ENCODE measurements at places on chromosomes 1 and 21. TPM values are rescaled to one million over a fixed set of nuclear protein-coding genes. Genes with fewer than 3 reads are reported as not detected.

BCAS2 gene
- 64.7 TPM for total RNA-seq

REN gene
- total RNA-seq: not detected

GJA8 gene
- not detected for total RNA-seq

CERS2 gene
- 143 TPM for total RNA-seq

GPR153 gene
- total RNA-seq: 29.0 TPM

SPAG17 gene
- total RNA-seq: not detected

CD52 gene
- 0.41 TPM for total RNA-seq

ASCL5 gene
- total RNA-seq: not detected

LIN28A gene
- total RNA-seq: not detected

LORICRIN gene
- not detected for total RNA-seq

SPRR2A gene
- not detected for total RNA-seq

VANGL1 gene
- 12.9 TPM for total RNA-seq

EPHA8 gene
- total RNA-seq: 0.13 TPM

TFF1 gene
- total RNA-seq: not detected

BGLAP gene
- 5.1 TPM for total RNA-seq

MPL gene
- total RNA-seq: not detected

CELA2B gene
- not detected for total RNA-seq

ANGPTL1 gene
- 0.53 TPM for total RNA-seq

ATP1B1 gene
- total RNA-seq: 32.8 TPM
